HepG2 (cell line): ENCODE measurements at places on chromosomes 16 and 17.

DNA sequence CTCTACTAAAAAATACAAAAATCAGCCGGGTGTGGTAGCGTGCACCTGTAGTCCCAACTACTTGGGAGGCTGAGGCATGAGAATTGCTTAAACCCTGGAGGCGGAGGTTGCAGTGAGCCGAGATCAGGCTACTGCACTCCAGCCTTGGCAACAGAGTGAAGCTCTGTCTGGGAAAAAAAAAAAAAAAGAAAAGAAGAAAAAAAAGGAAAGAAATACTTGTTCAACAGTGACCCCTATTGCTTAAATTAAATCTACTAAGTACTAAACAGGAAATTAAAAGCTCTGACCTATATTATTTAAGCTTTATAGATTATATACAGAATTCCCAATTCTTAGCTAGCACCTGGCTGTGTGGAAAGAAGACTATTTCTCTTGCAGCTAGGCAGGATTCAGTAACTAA lies 48.9 kb downstream of the FBXL20 start:
- H3K27ac ChIP-seq = no peak overlapping the region

DNA sequence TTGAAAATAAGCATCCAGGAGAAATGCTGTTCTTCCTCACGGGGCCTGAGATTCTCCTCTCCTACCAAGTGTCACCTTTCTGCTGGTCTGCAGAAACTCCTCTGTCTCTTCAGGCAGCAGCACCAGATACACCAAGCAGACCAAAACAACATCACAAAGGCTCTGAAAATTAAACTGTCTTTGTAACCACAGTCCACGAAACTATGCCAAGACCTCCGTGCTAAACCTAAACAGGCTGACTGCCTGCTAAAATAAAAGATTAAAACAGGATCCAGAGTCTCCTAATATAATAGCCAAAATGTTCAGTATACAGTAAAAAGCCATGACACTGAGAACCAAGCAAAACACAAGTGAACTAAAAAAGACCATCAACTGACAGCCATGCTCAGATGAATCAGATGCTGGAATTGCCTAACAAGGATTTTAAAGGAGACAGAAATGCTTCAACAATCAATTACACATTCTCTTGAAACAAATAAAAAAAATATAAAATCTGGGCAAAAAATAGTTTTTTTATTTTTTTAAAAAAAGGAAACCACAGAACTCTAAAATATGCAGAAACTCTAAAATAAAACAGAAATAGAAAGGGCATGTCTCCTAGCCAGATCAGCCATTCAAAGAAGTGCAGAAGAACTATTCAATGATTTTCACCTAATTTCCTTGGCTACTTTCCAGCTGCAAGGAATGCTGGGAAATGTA lies 50.3 kb upstream of the TOX3 start:
- DNase-seq = no peak
- peaks cover 52% of the 10 kb centered on the region for H3K4me1 ChIP-seq
- H3K27me3 ChIP-seq = no peaks in the 10 kb centered on the region

GRCh38 chr16:62755938-62756337 lies 719.7 kb upstream of the CDH8 start:
- no peaks in the 10 kb centered on the region for H3K36me3 ChIP-seq
- H3K4me3 ChIP-seq = no peak overlapping the region
- no peak overlapping the region for H3K27ac ChIP-seq

- no peak for DNase-seq
- H3K4me1 ChIP-seq = peaks cover 13% of the 10 kb centered on the region
- H3K4me3 ChIP-seq = no peak overlapping the region
- peaks cover 4% of the 10 kb centered on the region; the same call in 1 of the 2 replicates for H3K27me3 ChIP-seq
Measured at GRCh38 chr17:77889135-77889505, 69.4 kb upstream of the TNRC6C start.

- H3K4me1 ChIP-seq = no peaks in the 10 kb centered on the region
- DNase-seq = no peak
- no peaks in the 10 kb centered on the region for H3K36me3 ChIP-seq
- H3K27me3 ChIP-seq = no peaks in the 10 kb centered on the region
- no peak overlapping the region for H3K4me3 ChIP-seq
- no peak overlapping the region for H3K27ac ChIP-seq
Measured at GRCh38 chr16:12874186-12874585, 27.2 kb upstream of the SHISA9 start.

DNA sequence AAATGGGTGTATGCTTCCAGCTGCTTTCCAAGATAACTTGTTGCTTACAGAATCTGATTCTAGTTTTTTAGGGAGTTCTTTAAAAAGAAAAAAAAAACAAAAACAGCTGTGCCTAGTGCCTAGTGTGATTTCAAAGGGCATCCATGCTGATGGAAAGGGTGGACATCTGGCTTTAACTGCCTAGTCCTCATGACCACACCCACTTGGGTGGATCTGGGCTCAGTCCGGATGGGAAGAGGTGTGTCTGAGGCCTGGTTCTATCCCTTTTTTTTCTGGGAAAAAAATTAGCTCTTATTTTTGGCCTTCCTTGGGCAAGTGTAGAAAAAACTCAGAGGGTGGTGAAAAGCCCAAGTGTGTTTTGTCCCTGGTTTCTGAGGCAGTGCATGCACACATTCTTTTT lies 132.3 kb upstream of the CDH11 start:
- no peaks in the 10 kb centered on the region for H3K4me1 ChIP-seq
- no peak for DNase-seq

DNA sequence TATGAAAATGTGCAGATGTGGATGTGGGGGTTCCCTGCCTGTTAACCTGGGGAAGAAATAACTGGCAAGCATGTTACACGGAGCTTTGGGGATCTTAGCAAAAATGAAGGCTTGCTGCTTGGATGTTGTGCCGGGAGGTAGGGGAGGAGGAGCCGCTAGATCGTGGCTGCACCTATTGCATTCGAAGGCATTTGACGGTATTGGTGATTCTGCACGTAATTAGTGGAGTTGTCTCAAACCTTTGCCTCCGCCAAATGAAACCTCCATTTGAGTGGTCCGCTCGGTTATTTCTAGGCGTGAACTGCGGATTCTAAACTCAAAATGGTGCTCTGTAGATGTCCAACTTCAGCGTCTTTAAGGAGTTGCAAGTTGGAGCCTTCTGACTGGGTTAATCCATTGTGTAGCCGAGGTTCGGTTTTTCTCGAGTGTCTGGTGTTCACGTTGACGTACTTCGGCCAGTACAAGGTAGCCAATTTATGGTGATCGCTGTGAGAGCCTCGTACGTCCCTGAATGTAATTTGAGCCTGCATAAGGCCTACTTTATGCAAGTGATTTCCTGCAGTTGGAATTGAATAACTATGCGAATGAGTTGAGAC lies 1.5 kb downstream of the TNRC6C start:
- H3K27me3 ChIP-seq = peaks cover 28% of the 10 kb centered on the region
- no peaks in the 10 kb centered on the region for H3K36me3 ChIP-seq
- H3K4me1 ChIP-seq = peaks cover 43% of the 10 kb centered on the region
- no peak for DNase-seq
- no peak overlapping the region for H3K27ac ChIP-seq

GRCh38 chr17:75759457-75759856 lies 5.5 kb downstream of the GALK1 start:
- no peaks in the 10 kb centered on the region for H3K36me3 ChIP-seq
- DNase-seq = no peak
- H3K27ac ChIP-seq = no peak overlapping the region
- H3K4me1 ChIP-seq = peaks cover 67% of the 10 kb centered on the region

DNA sequence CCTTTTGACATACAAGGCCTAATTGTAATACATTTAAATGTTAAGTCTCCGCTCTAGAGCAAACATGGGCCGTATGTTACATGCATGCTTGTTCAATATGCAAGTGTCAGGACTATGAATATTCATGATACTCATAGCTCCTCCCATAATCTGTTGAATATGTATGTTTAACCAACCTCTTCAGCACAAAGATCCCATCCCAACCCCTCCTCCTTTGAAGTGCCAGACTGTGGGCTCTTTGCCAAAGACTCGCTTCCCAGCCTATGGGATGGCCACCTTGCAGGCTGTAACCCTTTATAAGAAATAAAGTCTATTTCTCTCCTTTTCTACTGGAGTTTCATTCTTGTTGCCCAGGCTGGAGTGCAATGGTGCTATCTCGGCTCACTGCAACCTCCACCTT lies 156.2 kb downstream of the ABCC12 start:
- no peaks in the 10 kb centered on the region for H3K4me1 ChIP-seq
- H3K4me3 ChIP-seq = no peak overlapping the region
- no peak overlapping the region for H3K27ac ChIP-seq
- no peaks in the 10 kb centered on the region for H3K27me3 ChIP-seq

GRCh38 chr17:40529991-40530390 lies 28.6 kb upstream of the TNS4 start:
- peaks cover 31% of the 10 kb centered on the region for H3K4me1 ChIP-seq
- no peak overlapping the region for H3K27ac ChIP-seq
- DNase-seq = no peak
- no peaks in the 10 kb centered on the region for H3K27me3 ChIP-seq

- no peak for DNase-seq
- no peaks in the 10 kb centered on the region for H3K36me3 ChIP-seq
- no peak within 1 kb of the TSS for H3K4me3 ChIP-seq
- H3K27ac ChIP-seq = no peak within 1 kb of the TSS
Measured at GRCh38 chr17:41029633-41030245, at the start of gene KRTAP1-4. Gene KRTAP1-4 (minus strand): TSS chr17:41030195. CDS start chr17:41030078, 117 bp downstream.

- no peak overlapping the region for H3K27ac ChIP-seq
- no peaks in the 10 kb centered on the region for H3K36me3 ChIP-seq
- DNase-seq = no peak
- H3K27me3 ChIP-seq = peaks cover 32% of the 10 kb centered on the region
- no peaks in the 10 kb centered on the region for H3K4me1 ChIP-seq
Measured at GRCh38 chr17:20092261-20092867, 83.2 kb downstream of the SPECC1 start.

DNA sequence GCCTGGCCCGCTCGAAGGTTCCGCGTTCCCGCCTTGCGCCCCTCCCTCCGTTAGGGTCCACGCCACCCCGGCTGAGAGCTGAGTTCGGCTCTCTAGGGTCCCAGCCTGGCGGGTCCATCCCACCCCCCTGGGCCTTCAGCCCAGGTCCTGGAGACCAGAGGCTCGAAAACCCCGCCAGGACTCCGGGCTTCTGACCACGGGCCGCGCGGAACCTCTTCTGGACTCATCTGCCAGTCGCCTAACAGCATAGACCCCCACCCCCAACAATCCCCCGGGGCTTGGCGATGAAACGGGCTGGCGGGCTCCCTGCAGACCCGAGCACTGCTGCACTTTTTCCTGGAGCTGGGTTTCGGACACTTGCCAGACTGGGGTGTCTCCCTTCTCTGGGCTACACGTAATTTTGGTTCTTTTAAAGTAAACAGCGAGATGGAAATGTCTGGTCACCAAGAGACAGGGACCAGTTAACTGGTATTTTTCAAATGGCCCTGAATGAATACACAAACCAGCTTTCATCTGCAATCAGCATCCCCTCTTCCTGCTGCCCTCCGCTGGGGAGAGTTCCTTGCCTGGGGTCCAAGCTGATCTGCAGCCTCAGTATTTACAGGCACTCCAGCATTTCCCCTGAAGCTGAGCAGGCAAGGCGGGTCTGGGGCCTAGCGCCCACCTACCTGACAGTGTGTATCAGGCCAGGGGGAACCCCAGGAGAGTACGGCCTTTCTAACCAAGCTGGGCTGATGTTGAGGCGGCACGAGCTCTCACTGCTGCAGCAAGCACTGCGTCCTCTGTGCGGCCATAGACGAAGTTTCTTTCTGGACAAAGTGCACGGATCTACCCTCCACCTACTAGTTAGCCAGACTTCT lies 639 bp upstream of the TRIM65 start:
- H3K36me3 ChIP-seq = peaks cover 47% of the 10 kb centered on the region
- H3K4me3 ChIP-seq = no peak overlapping the region
- peak overlapping the region; percentile 6 for H3K27ac ChIP-seq
- DNase-seq = no peak
- no peaks in the 10 kb centered on the region for H3K27me3 ChIP-seq

- no peak for DNase-seq
- no peak overlapping the region for H3K4me3 ChIP-seq
- H3K27ac ChIP-seq = no peak overlapping the region
- peaks cover 52% of the 10 kb centered on the region for H3K4me1 ChIP-seq
- H3K27me3 ChIP-seq = no peaks in the 10 kb centered on the region; the same call in 2 of the 3 replicates
- H3K36me3 ChIP-seq = peaks cover 2% of the 10 kb centered on the region; the same call in 1 of the 2 replicates
Measured at GRCh38 chr17:75402026-75402425, 3.5 kb downstream of the GRB2 start.
